Jurkat, Clone E6-1 (cell line): ENCODE measurements at places on chromosomes 2 and 18.

GRCh38 chr18:3554091-3554601, 104.2 kb downstream of the TGIF1 start:
- no peak for DNase-seq

DNA sequence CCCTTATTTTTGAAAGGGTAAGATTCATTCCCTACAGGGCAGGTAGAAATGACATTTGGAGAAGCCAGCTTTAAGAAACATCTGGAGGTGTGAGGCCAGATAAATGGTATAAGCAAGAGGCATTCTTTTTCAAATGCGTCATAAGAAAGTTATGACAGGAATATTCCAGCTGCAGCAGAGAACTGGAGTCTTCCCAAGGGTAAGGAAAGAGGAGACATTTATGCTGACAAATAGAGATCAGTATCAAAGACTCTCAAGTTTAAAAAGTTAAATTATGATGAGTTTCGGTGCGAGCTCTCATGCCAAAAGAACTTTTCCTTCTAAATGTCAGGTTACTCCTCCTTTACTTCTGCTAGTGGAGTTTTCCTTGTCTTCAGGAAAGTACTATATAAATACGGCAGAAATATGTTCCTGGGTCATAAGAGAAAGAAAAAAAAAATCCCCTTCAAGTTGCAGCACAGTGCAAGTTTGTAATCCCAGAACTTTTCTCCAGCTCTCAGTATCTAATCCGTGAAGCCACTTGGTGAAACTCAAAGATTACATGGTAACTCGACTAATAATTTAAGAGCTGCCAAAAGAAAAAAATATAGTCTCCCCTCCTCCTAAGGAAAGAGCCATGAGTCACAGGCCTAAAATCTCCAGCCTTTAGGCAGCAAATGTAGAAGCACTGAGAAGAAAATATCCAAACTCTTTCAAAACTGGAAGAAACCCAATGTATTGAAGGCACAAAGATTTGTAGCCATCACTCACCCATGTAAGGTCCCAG, 428.1 kb downstream of the MEIS1 start:
- DNase-seq: no peak

- no peak for DNase-seq
These were observed 46.5 kb downstream of the PLEK start for GRCh38 chr2:68411397-68412126.

DNA sequence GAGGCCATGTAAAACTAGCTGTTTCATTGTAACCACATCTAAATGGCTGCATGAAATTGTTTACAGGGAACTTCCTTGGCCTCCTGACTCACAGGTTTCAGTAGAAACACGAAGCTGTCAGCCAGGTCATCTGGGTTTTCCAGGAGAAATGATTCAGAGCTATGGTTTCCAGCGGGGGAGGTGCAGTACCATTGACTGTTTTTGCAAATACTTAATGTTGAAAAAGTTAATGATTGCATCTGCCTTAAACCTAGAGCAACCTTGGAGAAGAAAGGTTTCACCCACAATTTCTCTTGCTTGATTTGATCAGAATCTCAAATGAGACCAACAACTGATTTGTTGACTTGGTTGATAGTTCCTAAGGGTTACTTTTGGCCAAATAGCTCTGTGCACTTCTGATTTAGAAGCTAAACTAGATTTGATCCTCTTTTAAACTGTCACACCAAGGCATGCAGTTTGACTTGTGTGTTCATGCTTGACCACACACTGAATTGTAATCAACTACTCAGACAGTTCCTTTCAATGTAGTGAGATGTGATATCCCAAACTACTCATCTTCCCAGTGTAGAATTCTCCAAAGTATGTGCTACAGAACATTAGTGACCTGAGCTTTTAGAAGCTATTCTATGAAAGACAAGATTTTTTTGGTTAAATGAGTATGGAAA, 193.5 kb upstream of the CHST9 start:
- no peak for DNase-seq

DNA sequence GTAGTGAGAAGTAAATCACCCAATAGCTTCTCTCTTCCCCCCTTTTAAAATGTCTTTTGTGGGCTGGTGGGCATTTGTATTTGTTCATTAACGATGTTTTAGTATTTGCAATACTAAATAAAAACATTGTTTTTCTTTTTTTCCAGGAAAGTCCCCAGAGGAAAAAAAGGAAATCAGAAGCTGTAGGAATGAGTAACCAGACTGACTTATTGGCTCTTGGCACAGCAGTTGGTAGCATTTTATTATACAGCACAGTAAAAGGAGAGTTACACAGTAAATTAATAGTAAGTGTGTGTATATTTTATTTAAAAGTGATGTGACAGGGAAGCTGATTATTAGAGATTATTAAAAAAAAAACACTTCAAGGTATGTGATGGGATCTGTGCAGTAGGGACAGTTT, 7.4 kb downstream of the WDR43 start:
- no peak for DNase-seq

DNA sequence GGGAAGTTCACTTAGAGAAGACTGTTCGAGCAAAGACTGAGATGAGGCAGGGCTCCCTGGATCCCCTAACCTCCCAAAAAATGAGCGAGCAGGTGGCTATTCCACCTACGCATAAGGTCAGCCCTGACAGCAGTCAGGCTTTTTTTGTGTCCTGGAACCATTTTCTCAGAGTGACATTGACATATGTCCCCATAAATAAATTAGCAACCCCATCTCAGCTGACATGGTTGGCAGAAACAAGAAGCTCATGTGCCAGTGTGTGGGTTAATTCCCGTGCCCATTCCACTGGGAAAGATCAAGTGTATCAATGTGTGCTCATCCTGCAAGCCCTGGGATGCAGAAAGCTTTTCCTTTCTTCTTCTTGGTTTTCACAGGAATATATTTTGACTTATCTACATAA, 740.4 kb upstream of the CELF4 start:
- DNase-seq: no peak
